ENCODE measurements at places on chromosomes 4 and X.

DNA sequence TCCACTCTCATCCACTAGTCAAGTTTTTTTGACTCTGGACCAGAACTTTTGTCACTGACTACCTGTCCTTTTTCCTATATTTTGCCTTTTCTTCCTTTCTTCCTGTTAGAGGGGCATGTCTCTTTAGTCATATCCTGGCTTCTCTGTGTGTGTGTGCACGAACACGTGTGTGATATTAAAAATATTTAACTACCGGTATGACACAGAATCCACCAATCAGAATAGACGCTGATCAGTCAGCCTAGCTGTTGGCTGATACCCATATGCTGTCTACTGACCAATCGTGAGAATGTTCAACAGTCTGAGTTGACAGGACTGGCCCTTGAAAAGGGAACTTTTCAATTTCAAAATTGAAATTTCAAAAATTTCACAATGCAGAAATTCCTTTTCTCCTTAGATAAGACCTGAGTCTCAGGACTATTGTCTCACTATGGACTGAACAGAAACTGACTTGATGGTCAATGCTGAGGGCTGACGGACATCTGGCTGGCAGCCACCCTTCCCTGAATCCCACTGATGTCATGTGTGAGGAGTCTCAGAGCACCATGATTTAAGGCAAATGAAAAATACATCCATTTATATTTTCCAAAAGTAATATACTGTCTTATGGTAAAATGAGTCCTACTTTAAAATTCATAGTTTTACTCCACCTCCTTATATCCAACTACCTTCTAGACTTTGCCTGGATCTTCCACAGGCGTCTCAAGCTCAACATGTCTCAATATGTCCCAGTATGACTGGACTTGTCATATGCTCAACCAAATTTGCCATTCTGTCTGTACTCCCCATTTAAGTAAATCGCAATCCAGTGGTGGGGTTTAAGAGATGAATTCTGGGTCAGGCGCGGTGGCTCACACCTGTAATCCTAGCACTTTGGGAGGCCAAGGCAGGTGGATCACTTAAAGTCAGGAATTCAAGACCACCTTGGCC is 78.0 kb downstream of the CHRNA9 start:
- DNase-seq = peak; percentile 64

- no peak for DNase-seq
Observed at GRCh38 chr4:109959195-109959594, 46.5 kb downstream of the EGF start.

GRCh38 chr4:86558797-86559196 is 35.3 kb upstream of the PTPN13 start:
- DNase-seq = no peak

DNA sequence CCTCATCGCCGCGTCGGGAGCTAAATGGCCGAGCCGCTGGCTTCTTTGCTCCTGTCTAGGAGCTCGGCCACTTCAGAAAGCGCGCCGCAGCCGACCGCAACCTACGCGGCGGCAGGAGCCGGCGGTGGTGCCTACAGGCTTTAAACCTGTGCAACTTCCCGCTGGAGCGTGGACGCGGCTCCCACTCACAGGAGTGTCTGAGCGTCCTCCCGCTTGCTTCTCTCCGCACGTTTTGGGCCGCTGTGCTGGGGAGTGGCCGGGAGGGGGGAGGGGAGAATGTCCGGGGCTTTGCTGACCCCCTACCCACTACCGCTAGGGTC is 1.0 kb downstream of the NHSL2 start:
- no peak for DNase-seq

DNA sequence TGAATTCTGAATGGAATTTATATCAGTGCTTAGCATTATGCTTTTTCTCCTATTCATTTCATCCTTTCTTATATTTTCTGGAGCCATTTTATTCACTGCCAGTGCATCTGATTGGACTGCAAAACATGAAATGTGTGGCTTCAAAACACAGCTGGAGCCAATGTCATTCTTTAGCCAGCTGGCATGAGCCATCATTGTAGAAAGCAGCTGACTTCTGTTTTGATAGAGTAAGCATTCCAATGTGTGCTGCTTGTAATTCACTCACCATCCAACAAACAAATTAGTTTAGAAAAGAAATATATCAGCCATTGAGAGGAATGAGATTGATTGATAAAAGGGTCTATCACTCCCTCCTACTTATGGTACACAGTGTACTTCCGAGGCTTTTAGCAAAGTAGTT is 2616.0 kb downstream of the ARAP2 start:
- no peak for DNase-seq

DNA sequence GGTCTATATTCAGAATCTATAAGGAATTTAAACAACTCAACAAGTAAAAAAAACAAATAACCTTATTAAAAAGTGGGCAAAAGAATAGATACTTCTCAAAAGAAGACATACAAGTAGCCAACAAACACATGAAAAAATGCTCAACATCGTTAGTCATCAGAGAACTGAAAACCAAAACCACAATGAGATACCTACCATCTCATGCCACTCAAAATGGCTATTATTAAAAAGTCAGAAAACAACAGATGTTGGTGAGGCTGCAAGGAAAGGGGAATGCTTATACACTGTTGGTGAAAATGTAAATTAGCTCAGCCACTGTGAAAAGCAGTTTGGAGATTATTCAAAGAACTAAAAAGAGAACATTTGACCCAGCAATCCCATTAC is 201.6 kb downstream of the QDPR start:
- no peak for DNase-seq

GRCh38 chrX:30635630-30636029 is 17.6 kb upstream of the GK start:
- DNase-seq = peak; percentile 63

DNA sequence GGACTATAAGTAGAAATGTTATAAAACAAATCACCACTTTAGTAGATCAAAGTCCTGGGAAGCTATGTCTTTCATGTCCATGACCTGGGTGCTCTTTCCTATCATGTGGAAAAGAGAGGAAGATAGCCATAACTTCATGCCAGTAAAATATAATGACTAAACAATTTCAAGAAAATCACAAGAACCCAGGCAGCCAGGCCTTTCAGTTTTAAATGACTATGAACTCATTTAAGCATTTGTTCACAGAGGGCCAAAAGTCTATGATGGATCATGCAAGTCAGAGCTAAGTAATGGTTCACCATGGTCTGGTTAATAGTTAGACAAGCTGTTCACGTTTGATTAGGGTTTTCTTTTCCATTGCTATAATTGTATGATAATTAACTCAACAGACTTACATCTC is 155.8 kb downstream of the PPARGC1A start:
- no peak for DNase-seq

- DNase-seq = peak; percentile 97
Observed at GRCh38 chr4:140789759-140790158, 33.6 kb upstream of the TBC1D9 start.

GRCh38 chr4:120796271-120796670 is 126.3 kb downstream of the PRDM5 start:
- no peak for DNase-seq

DNA sequence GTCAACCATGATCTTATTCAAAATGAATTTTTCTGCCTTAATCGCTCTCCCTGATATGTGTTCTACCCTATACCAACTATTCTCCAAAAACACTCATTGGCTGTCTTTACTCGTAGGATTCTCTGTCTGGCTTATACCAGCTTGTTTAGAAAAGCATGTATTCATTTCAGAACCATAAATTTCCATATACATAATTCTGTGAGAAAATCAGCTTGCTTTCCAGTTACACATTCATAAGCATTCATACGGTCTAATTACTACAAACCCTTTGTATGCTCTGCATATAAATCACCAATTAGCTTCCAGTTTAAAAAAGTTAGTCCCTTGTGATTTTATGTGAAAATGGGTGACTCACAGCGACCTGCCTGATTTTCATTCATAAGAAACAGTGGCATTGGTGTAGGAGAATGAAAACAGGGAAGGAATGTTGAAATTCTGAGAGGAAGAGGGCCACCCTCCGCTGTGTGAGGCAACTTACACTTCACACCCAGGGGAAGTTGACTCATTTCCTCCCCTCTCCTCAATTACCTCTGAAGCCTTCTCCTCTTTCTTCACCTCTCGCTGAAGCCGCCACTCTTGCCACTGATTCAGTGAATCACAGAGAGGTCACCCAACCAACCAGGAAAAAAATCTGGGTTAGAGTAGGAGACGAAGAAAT is 63.3 kb downstream of the MEPE start:
- DNase-seq = peak; percentile 90

DNA sequence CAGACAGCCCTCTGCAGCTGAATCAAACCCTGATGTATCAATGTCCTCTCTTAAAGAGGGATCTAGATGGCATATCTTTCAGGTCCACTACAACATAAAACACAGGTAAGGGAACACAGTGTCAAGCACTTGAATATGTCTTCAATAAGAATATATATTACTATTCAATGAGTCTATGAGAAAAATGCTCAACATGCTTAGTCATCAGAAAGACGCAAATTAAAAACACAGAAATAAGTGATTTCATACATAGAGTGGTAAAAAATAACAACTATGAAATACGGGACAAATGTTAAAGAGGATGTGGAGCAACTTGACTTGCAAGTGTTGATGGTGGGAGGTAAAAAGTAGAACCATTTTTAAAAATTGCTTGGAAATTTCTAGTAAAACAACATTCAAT is 544.6 kb upstream of the HS3ST1 start:
- DNase-seq = no peak

DNA sequence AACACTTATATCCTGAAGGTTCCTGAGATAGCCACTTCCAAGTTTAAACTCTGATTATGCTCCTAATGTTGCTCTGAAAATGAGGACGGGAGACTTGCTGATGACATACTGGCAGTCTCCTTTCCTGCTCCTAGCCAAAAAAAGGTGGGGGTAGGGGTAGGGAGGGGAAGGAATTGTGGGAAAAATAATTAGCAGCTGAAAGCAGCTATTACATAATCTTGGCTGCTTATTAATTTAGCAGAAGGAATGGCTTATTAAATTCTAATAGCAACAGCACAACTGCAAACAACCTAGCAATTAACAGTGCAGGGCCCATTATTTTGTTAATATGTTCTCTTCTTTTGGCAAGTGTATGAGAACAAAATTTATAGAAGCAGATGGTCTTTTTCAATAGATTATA is 2.0 kb upstream of the AP1S2 start:
- DNase-seq = no peak

DNA sequence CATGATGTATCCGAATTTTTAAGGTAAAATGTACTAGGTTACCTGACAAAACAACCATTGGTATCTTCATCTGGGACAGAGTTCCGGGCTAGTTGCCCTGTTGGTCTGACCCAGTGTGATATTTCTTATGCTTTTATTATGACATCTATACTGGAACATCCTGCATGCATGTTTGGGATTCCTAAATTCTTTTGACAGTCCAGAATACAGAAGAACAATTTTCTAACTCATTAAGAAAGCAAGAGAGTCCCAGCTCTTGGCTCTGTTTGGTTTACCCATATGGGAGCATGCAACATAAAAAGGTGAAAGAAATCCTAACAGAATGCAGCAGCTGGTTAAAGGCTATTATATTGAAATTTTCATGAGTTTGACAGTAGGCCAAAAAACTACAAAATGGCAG is 247.7 kb upstream of the FTHL17 start:
- no peak for DNase-seq
